Smooth muscle cell of the pulmonary artery (primary cell): ENCODE measurements at places on chromosomes 5 and 9. TPM values are rescaled to one million over a fixed set of nuclear protein-coding genes. Genes with fewer than 3 reads are reported as not detected.

CTXN3 gene
- not detected in 2 replicates for total RNA-seq

GDNF gene
- 0.13 and 0.69 TPM in 2 replicates for total RNA-seq

SLCO6A1 gene
- not detected in 2 replicates for total RNA-seq

INSL6 gene
- not detected in 2 replicates for total RNA-seq

C9orf153 gene
- total RNA-seq = 0.98 and 0.99 TPM in 2 replicates

SLC25A2 gene
- total RNA-seq = 0.13 and 0.26 TPM in 2 replicates

SPATA31A3 gene
- total RNA-seq = not detected in 2 replicates

OSTF1 gene
- 31.4 and 39.7 TPM in 2 replicates for total RNA-seq

SLC6A3 gene
- total RNA-seq = not detected in 2 replicates

IL3 gene
- not detected in 2 replicates for total RNA-seq

MYO10 gene
- 58.3 and 127 TPM in 2 replicates for total RNA-seq

CARTPT gene
- total RNA-seq = not detected in 2 replicates

TICAM2 gene
- total RNA-seq = 4.3 and 4.8 TPM in 2 replicates

BTNL3 gene
- total RNA-seq = not detected in 2 replicates

SPATA31C1 gene
- total RNA-seq = not detected in 2 replicates

CNTNAP3B gene
- total RNA-seq = 13.3 and 34.4 TPM in 2 replicates

PTPN3 gene
- total RNA-seq = 3.9 and 7.2 TPM in 2 replicates

NPR3 gene
- 37.5 and 43.4 TPM in 2 replicates for total RNA-seq

DOCK2 gene
- 1.5 and 2.0 TPM in 2 replicates for total RNA-seq

PPIP5K2 gene
- 36.4 and 43.4 TPM in 2 replicates for total RNA-seq

KLHL3 gene
- 3.6 and 4.2 TPM in 2 replicates for total RNA-seq

STING1 gene
- total RNA-seq = 58.8 and 76.5 TPM in 2 replicates

TRPM6 gene
- total RNA-seq = 0.03 and 0.07 TPM in 2 replicates

SH3TC2 gene
- 2.4 and 3.1 TPM in 2 replicates for total RNA-seq

GRXCR2 gene
- total RNA-seq = not detected in 2 replicates

MAP1B gene
- 199 and 381 TPM in 2 replicates for total RNA-seq

CA9 gene
- 10.0 and 181 TPM in 2 replicates for total RNA-seq

STXBP1 gene
- total RNA-seq = 43.6 and 46.2 TPM in 2 replicates

SLC46A2 gene
- not detected in 2 replicates for total RNA-seq

PCDHA12 gene
- 0.07 and 0.33 TPM in 2 replicates for total RNA-seq

C5orf58 gene
- not detected in 2 replicates for total RNA-seq

LHX3 gene
- not detected in 2 replicates for total RNA-seq

ANKRD20A1 gene
- total RNA-seq = not detected in 2 replicates

MYOZ3 gene
- 2.3 and 3.3 TPM in 2 replicates for total RNA-seq

PHYHD1 gene
- total RNA-seq = 4.9 and 9.3 TPM in 2 replicates

MAPK9 gene
- 23.2 and 29.1 TPM in 2 replicates for total RNA-seq

ADAMTS2 gene
- 32.5 and 155 TPM in 2 replicates for total RNA-seq

PRR16 gene
- total RNA-seq = 7.7 and 8.5 TPM in 2 replicates

REEP5 gene
- 63.2 and 74.2 TPM in 2 replicates for total RNA-seq

TMEM174 gene
- not detected in 2 replicates for total RNA-seq

AIF1L gene
- total RNA-seq = 0.46 and 1.2 TPM in 2 replicates

SNX18 gene
- total RNA-seq = 71.7 and 88.7 TPM in 2 replicates

UBE2QL1 gene
- total RNA-seq = 0.03 and 0.20 TPM in 2 replicates

FOXI1 gene
- not detected in 2 replicates for total RNA-seq

ARID3C gene
- 0.13 and 0.36 TPM in 2 replicates for total RNA-seq

SARDH gene
- 5.0 and 11.7 TPM in 2 replicates for total RNA-seq
